ENCODE measurements at places on chromosomes 11 and 22.

GRCh38 chr11:117094776-117095175 is 3.5 kb downstream of the SIK3 start:
- no peak for DNase-seq

DNA sequence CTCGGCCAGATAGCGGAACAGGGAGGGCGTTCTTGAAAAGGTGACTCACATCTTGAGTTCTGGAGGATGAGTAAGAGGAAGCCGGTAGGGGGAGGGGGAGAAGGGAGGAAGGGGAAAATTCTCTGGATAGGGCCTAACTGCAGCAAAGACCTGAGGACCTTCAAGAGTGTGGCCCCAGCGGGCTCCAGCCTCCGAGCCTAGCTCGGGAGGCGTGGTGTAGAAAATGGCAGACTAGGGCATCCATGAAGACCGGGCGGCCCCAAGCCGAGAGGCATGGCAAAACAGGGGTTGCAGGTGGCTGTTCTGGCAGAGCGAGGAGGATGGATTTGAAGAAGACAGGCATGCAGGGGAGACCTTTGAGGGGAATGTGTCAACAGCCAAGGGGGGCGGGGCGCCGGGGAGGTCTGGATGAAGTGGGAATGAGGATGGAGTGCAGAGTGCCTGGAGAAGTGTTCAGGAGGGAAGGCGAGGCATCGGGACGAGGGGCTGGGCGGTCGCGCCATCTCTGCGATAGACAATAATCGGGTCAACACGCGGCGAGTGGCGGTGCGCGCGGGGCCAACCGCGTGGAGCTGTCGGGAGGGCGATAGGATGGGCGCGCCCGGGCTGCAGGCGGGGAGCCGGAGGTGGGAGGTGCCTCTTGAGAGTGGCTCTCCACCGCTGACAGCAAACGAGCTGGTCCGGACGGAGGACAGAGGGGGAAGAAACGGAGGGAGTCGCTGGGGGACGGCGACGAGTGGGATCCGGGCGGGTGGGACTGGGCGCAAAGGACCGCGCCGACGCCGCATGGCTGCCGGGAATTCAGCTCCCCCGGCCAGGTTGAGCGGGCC is 40.0 kb upstream of the CREB3L1 start:
- peak; percentile 68 for DNase-seq

- DNase-seq, result peak; percentile 69
Observed at GRCh38 chr11:34749666-34750659, 129.1 kb downstream of the EHF start.

DNA sequence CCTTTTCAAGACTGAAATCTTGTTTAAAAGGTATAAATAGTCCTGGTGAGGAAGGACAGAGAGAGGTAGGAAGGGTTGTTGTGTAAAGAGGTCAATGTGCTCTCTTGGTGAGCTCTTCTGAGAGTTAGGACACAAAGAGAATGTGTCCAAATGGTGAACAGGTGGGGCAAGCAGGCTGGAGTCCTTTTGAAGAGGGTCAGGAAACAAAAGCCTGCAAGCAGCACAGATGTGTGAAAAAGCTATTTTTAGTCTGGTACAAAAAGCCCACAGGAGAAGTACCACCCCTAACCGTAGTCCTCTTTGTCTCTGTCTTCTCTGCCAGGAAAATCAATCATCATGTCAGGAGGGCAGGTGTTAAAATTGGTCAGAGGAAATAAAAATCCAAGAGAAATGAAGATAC is 54.4 kb upstream of the SYN3 start:
- no peak for DNase-seq

DNA sequence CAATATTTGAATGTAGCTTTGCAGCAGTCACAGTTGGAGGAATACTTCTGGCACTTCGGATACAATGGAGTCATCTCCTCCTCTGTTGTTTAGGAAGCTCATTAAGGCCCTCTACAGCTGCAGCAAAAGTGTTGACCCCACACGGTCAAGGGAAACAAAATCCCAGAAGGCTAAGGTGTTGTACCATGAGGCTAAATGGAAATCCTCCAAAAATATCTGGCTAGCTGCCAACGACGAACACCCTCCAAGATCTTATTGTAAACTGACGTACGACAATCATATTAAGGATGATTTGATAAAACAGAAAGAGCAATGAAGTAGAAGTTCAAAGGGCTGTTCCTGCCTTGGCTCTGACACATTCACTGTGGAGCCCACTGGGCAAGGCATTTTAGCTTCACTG is 4.0 kb downstream of the POGLUT3 start:
- DNase-seq, result no peak

- no peak for DNase-seq
Observed at GRCh38 chr22:20396639-20397038, 2.7 kb downstream of the ZNF74 start.

GRCh38 chr11:11808992-11809615 is 32.7 kb upstream of the USP47 start:
- DNase-seq, result no peak

- DNase-seq, result no peak
Observed at GRCh38 chr11:29458252-29458651, 558.6 kb downstream of the KCNA4 start.

DNA sequence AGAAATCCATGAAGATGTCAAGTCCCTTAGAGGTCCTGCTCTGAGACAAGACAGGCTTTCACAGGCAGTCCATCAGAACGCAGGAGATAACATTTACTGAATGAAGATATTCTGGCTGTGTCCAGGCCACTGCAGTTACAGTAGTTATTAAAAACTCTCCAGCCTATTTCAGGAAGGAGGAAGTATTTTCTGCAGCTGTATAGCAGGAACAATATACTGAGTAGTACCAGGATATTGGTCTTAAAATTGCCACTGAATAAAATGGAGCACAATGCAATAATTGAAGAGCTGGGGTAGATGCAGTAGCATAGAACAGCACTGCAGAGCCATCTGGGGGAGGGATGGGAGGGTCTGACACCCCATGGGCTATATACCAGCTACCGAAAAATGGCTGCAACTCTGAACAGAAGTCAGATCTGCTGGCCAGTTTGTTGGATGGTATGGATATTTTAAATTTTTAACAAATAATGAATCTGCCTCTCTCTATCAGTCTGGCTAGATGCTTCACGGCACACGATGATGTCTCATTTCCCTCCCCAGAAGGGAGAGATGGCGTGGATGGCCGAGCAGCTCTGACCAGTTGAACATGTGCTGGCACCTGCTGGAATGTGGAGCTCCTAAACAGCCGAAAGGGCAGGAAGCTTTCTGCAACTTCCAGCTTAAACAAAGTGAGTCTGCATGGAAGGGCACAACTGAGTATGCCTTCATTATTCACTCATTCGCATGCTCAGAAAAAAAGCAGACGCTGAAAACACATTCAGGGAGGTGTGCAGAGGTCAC is 342.1 kb upstream of the SYN3 start:
- no peak for DNase-seq

DNA sequence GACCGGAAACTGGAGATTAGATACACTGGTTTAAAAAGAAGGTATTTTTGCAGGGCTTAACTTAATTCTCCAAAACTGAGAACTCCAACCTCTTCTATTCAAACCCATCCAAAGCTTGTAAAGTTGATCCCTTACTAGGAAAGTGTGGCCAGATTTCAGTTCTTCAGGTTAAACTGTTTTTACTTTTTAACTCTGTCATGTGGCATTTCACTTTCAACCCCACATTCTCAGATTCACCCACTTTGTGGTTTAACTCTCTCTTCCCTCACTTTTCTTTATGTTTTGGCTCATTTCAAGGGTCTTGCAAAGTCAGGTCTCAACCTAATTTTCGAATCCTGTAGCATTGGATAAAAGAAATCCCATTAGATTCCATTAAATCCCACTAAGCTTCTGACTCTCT is 75.4 kb downstream of the MPPED2 start:
- DNase-seq, result no peak

GRCh38 chr11:86781546-86781945 is 18.8 kb upstream of the PRSS23 start:
- no peak for DNase-seq

GRCh38 chr11:101321222-101321621 is 191.6 kb upstream of the PGR start:
- no peak for DNase-seq

GRCh38 chr11:38510041-38510440 is 1912.0 kb upstream of the RAG2 start:
- DNase-seq, result no peak

DNA sequence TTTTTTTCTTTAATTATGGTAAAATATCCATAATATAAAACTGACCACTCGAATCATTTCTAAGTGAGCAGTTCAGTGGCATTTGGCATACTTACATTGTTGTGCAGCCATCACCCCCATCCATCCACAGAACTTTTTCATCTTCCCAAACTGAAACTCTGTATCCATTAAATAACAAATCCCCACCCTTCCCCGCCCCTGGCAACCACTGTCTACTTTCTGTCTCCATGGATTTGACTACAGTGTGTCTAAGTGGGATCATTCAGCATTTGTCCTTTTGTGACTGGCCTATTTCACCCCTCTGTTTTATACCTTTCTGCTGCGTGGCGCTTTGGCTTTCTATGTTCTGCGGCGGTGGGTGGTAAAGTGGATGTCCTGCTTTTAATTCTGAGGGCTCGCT is 49.1 kb downstream of the RTN4R start:
- no peak for DNase-seq

DNA sequence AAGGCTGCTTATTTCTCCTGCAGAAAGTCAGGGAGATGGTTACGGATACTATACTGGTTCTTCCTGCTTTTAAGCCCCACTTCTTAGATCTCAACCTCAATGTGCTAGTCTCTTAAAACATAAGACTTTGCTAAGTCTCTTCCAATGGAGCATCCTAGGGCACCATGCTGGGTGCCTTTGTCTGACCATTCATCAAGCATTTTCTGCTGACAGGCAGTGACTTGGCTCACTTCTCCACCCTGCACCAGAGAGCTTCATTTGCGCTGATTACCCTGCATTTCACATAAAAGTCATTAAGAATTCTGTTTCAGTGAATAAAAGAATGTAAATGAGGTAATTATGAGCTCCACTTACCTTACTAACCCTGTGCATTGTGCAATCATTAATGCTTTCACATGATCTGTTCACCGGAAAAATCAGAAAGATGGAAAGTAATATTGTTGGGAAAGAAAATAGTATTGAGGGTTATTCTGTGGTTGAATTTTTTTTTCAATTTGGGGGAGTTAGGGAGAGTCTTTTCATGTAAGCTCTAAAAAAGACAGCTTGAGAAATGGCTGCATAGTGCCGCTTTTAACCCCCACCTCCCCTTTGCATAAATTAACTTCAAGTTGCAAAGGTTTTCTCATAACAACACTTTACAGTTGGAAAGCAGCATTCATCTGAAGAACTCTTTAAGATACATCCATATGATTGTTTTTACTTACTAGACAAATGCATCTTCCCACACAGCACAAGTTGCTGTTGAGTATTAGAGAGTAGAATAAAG is 677.3 kb upstream of the KIRREL3 start:
- no peak for DNase-seq

GRCh38 chr11:93852242-93852641 is 1.8 kb upstream of the VSTM5 start:
- DNase-seq, result no peak

DNA sequence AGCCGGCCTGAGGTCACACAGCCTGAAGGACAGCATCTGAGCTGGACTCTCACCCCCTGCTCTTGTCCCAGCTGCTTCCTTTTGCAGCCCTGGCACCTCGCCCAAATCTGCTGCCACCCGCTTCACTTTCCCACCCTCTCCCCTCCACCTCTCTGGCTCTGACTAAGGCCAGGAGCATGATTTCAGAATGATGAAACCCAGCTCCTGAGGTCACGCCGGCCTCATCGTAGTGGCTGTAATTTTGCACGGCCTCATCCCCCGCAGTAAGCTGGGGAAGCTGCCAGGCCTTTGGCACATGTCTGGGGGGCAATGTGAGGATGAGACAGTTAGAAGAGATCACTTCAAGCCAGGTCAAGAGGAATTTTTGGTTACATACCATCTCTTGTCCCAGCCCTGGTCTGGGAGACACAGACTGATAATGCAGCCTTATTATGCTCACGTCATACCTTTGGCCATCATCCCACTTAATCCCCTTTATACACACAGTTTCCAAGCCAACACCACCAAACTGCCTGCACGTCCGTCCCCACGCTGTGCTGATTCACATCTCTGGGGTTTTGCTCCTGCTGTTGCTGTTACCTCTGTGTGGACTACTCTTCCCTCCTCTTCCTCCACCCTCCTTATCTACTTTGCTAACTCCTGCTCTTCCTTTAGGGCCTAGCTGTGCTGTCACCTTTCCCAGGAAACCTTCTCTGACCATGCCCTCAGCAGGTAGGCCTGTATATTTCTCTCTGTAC is 58.1 kb downstream of the CHRDL2 start:
- DNase-seq, result peak; percentile 71

- peak; percentile 84 for DNase-seq
Observed at GRCh38 chr11:117843666-117844484, 19.3 kb upstream of the FXYD2 start.

DNA sequence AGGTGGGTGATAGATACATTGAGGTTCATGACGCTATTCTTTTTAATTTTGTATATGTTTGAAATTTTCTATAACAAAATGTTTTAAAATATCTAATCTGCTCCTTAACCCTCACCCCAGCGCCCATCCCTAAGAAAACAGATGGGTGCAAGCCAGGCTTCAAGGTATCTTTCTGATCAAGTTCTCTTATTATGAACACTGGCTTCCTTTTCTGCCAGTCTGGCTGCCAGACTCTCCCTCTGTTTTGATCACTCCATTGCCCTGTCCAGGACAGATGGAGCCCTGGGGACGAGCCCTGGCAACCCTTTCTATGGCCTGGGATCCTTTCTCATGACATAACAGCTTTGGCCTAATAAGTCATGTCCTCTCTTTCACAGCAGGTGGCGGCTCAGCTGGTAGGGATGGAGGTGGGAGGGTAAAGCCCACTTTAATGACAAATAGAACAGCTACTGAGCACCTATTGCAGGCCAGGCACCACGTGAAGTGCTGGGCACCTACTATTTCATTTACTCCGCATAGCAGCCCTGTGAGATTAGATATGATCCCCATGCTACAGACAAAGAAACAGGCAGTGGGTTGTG is 38.4 kb downstream of the DRD2 start:
- no peak for DNase-seq

- DNase-seq, result peak; percentile 50
Observed at GRCh38 chr11:15327786-15328231, 213.1 kb downstream of the INSC start.

GRCh38 chr11:114034956-114035355 is 24.6 kb upstream of the ZBTB16 start:
- no peak for DNase-seq

- DNase-seq, result no peak
Observed at GRCh38 chr11:107490836-107491235, 33.2 kb upstream of the CWF19L2 start.
